SW 1271 (cell line): ENCODE measurements at places on chromosomes 7 and 10.

DNA sequence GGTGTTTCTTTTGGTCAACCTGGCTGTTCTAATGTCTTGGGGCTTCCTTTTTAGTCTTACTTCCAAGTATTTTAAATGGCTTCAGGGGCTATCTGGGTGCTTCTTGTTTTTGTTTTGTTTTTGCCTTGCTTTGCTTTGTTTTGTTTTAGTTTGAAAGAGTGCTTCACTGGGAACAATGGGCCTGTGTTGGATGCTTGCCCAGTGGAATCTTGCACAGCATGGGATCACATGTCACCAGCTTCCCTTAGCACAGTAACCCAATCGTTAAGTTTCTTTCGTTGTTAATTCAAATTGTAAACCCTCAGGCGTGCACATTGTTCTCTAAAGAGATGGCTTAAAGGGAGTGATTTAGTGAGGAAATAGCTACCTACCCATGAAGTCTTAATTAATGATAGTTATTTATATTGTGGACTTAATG, 8.9 kb downstream of the COL17A1 start:
- DNase-seq = no peak

- no peak for DNase-seq
Measured at GRCh38 chr7:108062250-108063014, 59.5 kb upstream of the LAMB1 start.

- no peak for DNase-seq
Measured at GRCh38 chr10:71713135-71714030, 6.2 kb downstream of the C10orf105 start.

DNA sequence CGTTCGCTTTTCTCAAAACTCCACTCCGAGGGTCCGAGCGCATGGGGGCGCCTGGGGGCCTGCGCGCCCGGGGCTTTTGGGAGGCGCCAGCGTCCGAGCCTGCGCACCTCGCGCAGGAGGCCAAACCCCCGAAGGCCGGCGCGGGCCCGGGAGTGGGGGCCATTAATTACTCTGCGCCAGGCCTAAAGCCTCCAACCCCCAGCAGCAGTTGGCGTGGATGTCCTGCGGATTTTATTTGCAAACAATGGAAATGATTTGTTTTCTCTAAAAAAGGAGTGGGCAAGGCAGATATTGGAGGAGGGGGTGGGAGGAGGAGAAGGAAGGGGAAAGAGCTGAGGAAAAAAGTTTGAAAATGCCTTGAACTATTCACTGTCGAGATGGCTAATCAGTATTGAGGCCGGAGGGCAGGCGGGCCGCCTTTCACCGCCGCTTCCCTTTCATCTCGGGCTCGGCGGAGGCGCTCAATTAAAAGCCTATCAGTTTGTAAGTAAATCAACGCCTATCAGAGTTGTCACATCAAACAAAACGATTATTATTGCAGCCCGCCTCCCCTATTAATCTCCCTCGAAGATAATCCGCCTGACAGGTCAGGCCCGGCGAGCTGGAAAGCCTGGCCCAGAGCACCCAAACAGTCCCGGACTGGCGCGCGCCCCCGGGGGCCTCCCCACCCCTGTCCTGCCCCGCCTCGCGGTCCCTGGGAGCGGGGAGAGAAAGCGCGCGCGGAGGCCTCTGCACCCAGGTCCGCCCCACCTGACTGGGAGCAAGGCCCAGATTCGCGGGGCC, 3.4 kb upstream of the ZNF503 start:
- DNase-seq = no peak

- DNase-seq = no peak
Measured at GRCh38 chr7:8638076-8638475, 204.7 kb downstream of the NXPH1 start.

GRCh38 chr10:98664329-98665042, 217.8 kb upstream of the HPS1 start:
- DNase-seq = no peak

DNA sequence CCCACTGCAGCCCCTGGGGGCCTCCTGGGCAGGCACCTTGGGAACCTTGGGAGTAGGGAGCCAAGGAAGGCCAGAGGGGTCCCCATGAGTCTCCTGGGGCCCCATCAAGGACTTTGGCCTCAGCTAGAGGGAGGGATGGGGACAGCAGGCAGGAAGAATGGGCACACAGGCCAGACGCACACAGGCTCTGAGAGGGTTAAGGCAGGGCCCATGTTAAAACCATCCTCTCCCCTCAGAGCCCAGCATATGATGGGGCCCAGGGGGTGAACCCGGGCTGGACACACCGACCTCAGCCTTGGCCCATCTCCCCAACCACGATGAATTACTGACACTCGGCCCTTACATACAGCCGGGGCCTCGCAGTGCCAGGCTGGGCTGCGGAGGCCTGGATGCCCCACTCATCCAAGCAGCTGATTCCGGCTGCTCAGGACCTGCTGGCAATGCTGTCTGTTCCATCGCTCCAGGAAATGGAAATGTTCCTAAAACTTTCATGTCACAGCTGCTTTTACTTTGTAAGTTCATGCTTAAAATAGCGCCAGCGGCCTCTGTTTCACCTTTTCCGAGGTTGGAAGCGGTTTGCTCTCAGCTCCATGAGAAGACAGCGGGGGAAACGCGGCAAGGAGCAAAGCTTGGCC, 17.3 kb upstream of the INPP5A start:
- DNase-seq = no peak

- DNase-seq = no peak
Measured at GRCh38 chr10:72889391-72889831, 4.1 kb upstream of the OIT3 start.

DNA sequence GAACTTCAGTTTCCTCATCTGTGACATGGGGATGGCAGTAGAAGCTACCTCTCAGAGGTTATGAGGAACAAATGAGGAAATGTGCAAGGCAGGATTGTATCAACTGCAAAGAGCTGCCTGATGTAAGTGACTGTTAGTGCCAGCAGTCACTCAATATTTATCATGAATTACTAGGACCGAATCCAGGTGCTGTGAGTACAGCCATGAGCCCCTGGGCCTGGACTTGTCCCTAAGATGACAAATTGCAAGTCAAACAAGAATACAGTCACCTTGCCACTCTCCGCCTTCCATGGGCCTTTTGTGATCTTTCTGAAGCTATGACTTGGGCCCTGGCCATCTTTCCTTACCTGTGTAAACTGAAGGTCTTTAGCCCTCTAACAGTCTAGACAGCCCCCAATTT, 27.7 kb upstream of the TLX1 start:
- DNase-seq = no peak

DNA sequence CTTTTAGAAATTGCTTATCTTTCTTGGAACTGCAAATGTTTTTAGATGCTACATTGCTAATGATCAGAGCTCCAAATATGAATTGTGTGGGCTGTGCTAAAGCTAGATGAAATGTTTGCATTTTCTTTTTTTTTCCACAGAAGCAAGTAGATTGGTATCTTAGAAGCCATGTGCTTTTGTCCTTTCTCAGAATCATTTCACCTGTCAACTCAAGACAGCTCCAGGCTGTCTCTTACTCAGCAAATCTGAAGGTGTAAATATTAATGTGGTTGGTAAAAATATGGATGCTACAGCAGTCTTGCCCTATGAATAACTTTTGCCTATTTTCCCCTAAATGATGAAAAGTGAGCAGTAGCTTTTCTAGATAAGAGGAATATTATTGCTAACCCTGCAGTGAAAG, 41.2 kb downstream of the AP3M1 start:
- no peak for DNase-seq

GRCh38 chr10:70880077-70880534, 8.3 kb downstream of the PCBD1 start:
- peak; percentile 64 for DNase-seq
